ENCODE measurements at places on chromosomes 7 and 10.
A peak's percentile ranks its signal among the peaks of the same experiment; 100 is the strongest.

DNA sequence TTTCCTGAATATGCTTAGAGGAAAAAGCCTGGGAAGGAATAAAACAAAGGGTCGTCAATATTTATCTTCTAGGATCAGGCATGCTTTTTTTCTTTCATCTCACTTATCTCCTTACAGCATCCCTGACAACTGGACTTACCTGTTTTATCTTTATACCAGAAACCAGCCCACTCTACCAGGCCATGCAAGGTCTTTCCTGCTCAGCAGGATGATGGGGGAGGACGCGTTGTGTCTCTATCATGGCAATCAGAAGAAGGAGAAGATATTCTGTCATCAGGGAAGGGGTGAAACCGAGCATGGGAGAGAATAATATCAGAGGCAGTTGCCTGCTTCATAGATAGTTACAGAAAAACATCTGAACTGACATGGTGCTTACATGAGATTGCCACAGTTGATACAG is 445.6 kb downstream of the DPP6 start:
- no peak for DNase-seq

DNA sequence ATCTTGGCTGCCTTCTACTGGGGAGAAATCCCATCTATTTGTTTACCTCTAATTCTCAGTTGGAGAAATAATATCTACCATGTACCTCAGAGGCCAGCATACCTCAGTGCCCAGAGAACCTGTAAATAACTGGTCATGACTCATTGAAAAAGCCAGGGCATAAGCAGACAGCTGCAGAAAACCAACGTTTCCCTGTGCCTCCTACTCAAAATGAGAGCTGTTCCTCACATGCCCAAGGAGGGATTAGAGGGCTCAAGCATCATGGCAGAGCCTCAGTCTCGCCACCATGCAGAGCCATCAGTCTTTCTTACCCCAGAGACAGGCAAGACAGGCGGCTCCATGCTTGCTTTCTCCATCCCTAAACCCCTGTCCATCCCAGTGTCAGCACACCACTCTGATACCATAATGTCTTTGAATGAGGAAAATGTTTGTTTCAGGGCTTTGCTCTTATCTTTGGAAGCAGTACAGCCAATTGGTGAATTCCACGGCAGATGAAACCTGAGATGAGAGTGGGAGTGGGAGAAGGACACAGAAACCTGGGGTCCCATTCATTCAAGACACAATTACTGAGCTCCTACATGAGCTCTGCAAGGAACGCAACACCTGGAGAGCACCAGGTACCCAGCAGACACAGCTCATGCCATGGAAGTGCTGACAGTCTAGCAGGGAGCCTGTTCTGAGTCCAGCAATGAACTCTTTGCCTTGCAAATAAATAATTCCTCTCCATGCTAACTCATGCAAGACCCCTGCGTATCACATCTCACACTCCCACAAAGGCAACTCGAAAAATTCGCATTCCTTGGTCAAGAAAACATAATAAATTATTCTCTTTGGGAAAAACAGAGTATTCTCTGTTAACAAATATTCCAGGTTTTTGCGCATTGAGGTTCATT is 21.1 kb downstream of the PON1 start:
- peak; percentile 10 for DNase-seq

DNA sequence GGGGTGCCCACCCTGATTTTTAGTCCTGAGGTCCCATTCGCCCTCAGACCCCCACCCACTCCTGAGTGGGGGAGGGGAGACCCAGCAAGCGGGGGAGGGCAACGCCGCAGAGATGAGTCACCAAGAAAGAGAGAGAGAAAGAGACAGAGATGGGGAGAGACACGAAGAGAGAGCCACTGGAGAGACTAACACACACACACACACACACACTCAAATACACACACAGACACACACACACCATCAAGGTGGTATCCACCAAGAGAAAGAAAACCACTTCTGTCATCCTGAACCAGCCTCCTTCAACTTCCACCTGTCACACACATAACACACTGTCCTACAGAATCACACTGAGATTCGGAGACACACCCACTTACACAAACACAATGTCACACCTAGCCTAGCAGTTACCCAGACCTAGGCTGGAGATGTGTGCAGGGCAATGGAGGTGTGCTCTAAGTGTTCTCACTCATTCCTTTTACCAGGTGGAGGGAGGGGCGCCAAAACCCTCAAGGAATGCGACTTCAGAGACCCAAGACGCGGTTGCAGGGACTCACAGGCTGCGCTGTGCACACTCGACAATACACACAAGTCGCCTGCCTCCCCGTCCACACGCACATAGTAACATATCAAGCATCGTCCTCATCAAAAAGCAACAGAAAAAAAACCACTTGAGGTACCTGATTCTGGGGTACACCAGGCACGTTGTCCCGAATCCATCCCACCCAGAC is 3.9 kb upstream of the VGF start:
- no peak for DNase-seq

DNA sequence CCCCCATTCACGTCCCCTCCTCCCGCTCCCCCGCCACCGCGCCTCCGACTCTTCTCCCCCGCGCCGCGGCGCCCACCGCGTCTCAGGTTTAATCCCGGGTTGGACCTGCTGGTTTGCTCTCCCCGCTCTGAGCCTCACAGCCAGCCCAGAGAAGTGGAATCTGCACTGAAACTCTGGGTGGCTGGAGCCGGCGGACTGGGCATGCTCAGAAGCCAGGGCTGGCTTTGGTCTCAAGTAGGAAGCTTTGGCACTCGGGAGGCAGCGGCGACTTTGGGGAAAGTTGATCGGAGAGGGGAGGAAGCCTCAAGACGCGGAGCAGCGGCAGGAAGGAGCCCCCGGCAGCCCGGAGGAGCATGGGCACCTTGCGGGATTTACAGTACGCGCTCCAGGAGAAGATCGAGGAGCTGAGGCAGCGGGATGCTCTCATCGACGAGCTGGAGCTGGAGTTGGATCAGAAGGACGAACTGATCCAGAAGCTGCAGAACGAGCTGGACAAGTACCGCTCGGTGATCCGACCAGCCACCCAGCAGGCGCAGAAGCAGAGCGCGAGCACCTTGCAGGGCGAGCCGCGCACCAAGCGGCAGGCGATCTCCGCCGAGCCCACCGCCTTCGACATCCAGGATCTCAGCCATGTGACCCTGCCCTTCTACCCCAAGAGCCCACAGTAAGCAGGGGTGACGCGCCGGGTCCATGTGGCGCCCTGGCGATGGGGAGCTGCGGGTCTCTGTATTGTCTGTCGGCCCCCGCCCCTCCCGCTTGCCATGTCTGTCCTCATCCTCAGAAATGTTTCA is at the start of gene PRKG1:
Gene PRKG1 (plus strand): TSS at position 250 of the 791 bp plus-strand sequence.
- DNase-seq: no peak

Data from A172 (cell line).